H9 (cell line): ENCODE measurements at places on chromosomes 6 and 20.

DNA sequence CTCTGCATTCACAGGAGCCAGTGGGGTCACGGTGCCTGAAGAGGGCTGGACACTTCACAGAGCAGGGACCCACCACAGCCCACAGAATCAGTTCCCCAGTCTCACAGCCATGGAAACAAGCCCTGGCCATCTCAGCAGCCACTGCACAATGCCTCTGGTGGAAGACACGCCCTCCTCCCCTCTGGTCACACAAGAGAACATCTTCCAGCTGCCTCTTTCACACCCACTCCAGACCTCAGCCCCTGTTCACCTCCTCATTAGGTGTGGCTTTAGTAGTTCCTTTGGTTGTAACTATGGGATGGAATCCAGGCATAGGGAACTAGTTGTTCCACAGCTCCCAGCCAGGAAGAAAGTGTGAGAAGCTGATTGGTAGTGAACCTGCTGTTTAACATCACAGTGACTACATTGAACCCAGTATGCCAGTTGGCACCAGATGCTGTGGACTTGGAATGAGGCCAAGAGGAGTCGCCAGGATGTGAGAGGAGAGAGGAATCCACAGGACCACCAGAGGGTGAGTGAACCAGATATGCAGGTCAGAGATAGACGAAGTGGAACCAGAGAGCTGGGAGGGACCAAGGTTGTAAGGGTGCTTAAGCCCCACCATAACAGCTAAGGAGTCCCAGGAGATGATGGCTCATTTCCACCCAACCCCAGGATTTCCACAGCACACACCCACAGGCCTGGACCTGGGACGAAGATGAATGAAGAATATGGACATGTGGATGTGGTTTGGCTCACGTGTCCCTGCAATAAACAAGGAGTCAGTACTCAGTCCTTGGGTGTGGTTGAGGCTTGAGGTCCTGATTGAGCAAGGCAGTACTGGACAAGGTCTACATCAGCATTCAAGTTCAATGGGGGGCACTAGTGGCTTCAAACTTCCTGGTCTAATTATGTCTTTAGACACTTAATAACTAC, 8.8 kb upstream of the BTN3A3 start:
- DNase-seq, result no peak

DNA sequence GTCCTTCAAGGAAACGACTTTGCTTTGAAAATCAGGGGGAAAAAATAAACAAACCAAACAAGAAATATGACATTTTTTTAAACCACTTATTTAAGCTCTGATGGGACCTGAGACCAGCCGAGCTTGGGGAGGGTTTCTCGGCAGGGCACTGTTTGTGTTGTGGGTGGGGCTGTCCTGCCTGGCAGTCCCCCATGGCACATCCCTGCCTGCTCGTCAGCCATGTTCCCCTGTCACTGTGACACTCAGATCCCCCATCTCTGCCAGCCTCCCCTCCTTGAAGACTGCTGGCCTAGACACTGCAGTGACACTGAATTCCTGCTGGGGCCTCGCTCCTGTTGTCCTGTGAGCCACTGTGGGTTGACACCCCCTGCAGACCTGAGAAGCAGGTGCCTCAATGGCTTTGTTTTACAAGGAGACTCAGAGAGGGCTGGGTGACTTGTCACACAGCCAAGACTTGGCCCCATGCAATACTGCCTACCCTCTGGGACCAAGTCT, 95.1 kb upstream of the PTPN1 start:
- DNase-seq, result no peak

- peak; percentile 99 for DNase-seq
Observed at GRCh38 chr20:13995086-13995665, at the start of gene MACROD2. Gene MACROD2, plus strand, starts transcription at chr20:13995516.

GRCh38 chr6:53306819-53307347, 41.9 kb downstream of the ELOVL5 start:
- no peak for DNase-seq

DNA sequence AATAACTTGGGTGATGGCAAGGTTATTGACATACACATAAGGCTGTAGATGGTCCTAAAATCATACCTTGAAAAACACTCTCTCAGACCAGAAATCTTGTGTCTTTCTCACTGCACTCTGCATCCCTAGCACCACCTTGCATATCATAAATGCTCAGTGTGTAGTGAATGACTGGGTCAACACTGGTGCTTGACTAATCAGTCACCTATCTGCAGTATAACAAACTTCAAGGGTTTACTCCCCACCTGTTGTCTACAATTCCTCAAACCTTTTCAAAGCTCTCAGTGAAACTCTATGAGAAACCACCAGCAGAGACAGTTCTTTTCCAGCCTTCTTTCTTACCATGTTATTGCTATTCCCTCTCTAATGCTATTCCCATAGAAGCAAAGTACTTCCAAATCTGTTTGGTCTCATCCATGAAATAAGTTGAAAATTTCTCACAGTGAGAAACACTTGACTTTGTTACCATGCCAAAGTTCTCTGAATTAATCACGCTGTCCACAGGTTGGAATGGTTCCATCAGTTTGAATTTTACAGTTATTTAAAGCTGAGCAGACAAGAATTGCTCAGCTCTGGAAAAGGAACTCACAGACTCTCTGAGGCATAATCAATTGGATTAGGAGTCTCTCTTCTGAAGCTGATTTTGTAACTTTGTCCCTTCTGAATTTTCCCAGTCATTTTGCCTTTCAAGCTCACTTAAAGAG, 104.8 kb upstream of the EYA4 start:
- no peak for DNase-seq

DNA sequence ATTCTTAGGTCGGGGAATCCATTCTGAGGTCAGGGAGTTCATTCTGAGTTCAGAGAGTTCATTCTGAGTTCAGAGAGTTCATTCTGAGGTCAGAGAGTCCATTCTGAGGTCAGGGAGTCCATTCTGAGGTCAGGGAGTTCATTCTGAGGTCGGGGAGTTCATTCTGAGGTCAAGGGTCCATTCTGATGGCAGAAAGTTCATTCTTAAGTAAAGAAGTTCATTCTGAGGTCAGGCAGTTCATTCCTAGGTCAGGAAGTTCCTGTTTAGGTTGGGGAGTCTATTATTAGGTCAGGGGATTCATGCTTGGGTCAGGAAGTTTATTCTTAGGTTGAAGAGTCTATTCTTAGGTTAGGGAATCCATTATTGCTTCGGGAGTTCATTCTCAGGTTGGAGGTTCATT, 16.5 kb upstream of the NXT1 start:
- DNase-seq, result no peak

DNA sequence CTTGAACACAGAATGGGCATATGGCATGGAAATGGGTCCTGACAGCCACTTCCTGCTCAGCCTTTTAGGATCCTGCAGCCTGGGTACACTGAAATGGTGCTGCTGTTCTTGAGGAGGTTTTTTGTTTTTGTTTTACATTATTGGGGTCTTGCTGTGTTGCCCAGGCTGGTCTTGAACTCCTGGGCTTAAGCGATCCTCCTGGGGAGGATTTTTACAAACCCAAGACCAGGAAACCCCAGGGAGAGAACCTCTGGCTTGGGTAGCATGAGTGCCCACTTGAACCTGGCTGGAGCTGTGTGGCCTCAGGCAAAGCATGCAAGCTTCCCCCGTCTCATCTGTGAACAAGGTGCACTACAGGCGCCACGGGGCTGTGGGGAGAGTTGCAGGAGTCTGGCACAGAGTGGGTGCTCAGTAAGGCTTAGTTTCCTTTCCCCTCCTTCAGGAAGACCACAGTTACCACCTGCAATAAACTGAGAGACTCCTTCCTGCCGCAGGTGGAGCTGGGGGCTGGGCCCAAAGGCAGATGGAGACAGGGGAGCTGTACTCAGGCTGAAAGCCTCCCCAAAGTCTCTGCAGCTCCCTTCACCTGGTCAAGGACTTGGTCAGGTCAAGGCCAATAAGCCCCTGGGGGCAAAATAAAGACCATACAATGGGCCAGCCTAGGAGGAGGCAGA, 1.8 kb downstream of the SLA2 start:
- no peak for DNase-seq

DNA sequence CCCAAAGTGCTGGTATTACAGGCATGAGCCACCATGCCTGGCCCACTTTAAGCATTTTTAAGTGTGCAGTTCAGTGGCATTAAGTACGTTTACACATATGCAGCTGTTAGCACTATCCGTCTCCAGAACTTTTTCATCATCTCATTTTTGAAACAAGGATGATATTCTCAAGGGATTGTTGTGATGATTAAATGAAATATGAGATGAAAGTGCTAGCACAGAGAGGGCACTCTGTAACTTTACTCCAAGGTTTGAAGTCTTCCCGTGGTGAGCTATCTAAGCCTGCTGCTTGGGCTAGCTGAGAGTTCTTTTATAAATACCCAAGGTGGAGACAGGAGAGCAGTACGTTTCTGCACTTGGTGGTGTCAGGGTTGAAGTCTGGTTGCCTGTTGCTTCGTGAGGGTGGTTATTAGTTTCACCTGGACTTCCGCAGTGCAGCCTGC, 6.6 kb downstream of the TM9SF4 start:
- DNase-seq, result no peak

GRCh38 chr20:37543828-37544227, 16.2 kb upstream of the BLCAP start:
- DNase-seq, result peak; percentile 25

DNA sequence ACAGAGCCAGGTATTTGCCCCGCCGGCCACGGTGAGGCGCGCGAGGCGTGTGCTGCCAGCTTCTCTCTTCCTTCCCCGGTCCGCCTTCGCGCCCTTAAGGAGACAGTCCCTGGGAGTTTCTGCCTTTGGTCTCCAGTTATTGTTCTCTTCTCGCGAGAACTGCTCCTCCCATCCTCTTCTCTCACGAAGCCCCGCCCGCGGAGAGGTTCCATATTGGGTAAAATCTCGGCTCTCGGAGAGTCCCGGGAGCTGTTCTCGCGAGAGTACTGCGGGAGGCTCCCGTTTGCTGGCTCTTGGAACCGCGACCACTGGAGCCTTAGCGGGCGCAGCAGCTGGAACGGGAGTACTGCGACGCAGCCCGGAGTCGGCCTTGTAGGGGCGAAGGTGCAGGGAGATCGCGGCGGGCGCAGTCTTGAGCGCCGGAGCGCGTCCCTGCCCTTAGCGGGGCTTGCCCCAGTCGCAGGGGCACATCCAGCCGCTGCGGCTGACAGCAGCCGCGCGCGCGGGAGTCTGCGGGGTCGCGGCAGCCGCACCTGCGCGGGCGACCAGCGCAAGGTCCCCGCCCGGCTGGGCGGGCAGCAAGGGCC, at the start of gene MAPK14:
Gene MAPK14, plus strand, starts transcription at position 308 of the 587 bp plus-strand sequence. CDS start 350 bp downstream, outside the sequence.
- peak; percentile 99 for DNase-seq

- no peak for DNase-seq
Observed at GRCh38 chr6:45614488-45615285, 237.0 kb upstream of the SUPT3H start.

DNA sequence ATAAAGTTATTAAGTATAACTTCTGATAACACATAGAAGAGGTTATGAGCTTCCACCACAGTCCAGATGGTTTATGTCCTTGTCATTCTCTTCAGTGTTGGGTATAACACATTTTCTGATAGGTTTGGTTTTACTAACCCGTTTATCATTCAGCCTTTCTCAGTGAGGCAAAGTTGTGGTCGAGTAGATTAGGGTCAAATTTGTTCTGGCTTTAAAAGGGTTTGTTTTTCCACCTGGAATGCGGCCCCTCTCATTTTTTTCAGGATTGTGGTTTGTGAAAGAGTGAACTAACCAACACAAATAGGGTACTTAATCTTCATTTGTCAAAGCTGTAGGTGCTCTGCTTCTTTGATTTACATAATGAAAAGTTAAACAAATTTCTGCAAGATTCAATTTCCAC, 204.2 kb upstream of the ASCC3 start:
- no peak for DNase-seq

GRCh38 chr20:48094196-48094749, 309.0 kb upstream of the SULF2 start:
- no peak for DNase-seq

DNA sequence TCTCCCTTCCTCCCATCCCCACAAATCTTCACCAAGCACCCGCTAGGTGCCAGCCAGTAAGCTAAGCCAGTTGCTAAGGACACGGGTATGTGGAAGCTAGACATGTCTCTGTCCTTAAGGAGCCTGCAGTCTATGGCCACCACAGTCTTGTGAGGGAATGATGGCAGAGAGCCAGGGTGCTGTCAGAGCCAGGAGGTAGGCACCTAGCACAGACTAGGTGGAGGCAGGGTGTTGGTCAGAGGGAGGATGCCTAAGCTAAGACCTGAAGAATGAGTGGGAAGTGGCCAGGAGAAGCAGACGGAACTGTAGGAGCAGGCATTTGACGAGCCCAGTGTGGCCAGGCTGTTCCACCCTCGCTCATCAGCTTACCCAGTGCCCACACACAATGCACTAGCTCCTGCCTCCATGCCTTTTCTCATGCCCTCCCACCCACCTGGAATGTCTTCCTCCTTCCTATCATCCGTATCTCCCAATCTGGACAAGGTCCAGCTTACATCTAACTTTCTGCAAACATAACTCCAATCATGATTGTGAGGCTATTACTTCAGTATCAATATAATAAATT, 125.6 kb downstream of the FOXC1 start:
- no peak for DNase-seq

DNA sequence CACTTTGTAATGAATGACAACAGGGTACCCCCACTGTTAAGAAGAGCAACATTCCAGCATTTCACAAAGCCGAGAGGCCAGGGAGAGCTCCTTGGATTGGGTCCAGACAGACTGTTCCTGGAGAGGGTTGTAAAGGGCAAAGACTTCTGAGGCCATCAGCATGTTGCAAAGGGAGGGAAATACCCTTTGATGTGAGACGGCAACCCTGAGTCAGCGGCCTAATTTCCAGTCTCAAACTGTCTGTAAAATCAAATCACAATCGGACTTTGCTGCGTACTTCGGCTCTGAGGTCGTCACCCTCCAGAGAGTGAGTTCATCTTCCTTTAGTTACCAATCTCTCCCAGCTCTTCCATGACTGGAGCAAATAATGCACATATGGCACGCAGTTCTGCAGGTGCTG, 101.0 kb upstream of the DTNBP1 start:
- DNase-seq, result no peak

- no peak for DNase-seq
Observed at GRCh38 chr20:38798266-38798665, 7.2 kb upstream of the PPP1R16B start.

DNA sequence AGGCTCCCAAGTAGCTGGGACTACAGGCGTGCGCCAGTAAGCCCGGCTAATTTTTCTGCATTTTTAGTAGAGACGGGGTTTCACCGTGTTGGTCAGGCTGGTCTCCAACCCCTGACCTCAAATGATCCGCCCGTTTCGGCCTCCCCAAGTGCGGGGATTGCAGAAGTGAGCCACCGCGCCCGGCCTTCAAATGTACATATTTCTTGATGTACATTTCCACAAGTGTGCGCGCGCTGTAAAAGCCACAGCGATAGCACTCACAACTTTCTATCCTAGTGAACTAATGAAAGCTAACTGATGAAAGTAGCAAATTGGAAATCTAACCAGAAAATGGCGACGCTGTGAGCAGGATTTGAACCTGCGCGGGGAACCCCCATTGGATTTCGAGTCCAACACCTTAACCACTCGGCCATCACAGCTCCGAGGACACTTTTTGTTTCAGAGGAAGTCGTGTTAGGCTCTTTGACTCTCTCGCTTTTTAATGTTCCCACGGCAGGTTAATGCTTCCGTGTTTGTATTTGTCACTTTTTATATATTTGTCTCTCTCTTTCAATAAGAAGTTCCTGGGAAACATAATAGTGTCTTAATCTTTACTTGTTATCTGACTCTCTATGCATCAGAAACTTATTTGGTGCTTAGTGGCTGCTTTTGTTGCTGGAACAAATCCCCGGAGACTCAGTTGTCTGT, 199.4 kb upstream of the ZNF184 start:
- DNase-seq, result peak; percentile 90
